ENCODE measurements at places on chromosomes 12 and 14.

DNA sequence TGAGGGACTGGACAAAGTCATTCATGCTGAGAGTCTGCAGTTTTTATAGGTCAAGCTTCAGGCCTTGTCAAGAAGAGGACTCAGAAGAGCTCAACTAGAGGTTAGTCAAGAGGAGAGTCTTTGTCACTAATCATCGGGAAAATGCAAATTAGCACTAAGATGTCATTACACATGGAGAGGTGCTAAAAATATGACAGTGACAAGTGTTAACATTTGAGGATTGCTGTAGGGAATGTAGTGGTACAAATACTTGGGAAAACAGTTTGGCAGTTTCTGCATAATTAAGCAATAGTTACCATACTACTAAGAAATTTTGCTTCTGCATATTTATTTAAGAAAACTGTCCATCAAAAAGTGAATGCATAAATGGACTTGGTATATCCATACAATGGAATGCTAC is 60.9 kb upstream of the CSRP2 start:
- DNase-seq, result no peak

DNA sequence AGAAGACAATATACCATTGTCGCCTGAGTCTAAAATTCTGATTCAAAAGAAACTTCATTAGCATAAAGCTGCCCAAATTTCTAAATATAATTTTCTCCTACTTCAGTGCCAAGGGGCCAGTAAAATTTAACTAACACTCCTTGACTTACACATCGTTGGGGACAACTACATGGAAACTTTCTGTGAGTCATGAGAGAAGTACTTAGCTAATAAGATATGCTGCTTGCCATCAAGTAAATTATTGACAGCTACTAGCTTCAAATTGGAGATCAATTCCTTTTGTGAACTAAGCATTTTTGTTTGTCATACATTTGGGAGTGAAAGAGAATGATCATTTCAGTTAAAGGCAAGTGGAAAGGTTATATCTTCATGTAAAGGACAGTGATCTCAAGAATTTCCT is 373.3 kb downstream of the MDGA2 start:
- no peak for DNase-seq

DNA sequence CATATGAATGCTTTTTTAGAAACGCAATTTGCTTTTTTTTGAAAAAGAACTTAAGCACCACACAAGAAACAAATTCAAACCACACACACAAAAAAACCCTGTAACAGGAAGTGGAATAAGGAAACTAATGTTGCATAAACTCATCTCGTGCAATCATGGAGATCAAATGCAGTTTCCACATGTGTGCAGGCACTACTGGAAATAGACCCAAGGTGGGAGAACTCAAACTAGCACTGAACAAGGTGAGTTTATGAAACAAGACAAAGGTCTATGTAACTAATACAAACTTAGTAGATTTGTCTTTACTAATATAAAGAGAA is 17.5 kb downstream of the NIN start:
- no peak for DNase-seq

GRCh38 chr14:70722418-70722817 is 80.7 kb downstream of the TTC9 start:
- no peak for DNase-seq

- no peak for DNase-seq
Observed at GRCh38 chr12:95877622-95878021, 18.9 kb downstream of the SNRPF start.

- no peak for DNase-seq
Observed at GRCh38 chr12:19005257-19005801, 124.2 kb upstream of the PLEKHA5 start.

GRCh38 chr14:28707814-28708213 is 58.8 kb upstream of the FOXG1 start:
- DNase-seq, result peak; percentile 21

DNA sequence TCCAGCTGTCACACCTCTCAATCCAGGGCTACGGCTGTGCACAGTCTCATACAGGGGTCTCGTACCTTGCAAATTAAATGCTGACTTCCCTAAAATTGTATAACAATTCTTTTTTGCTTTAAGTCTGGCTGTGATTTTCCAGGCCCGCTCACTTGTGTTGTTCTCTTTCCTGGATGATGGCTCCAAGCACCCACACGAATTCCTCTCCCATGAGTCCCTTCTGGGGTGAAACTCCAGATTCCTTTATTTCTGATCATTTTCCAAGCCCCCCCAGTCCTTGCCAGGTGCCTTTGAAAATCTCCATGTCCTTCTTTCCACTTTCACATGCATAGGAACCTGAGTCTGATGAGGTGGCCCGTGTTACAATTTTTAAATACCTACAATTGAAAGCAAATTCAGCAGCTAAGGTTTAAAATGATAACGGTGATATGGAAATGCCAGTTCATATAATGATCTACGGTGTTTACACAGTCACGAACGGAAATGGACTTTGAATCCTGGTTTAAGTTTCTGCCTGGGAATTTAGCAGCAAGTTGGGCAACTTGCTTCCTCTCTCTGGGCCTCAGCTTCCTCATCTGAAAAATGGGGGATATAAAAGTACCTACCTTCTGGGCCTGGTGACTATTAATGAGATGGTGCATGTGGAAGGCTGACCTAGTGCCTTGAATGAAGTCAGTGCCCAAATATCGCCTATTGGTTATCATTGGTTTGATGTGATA is 85.5 kb downstream of the STAB2 start:
- no peak for DNase-seq

- no peak for DNase-seq
Observed at GRCh38 chr12:101995684-101996083, 66.1 kb downstream of the WASHC3 start.

DNA sequence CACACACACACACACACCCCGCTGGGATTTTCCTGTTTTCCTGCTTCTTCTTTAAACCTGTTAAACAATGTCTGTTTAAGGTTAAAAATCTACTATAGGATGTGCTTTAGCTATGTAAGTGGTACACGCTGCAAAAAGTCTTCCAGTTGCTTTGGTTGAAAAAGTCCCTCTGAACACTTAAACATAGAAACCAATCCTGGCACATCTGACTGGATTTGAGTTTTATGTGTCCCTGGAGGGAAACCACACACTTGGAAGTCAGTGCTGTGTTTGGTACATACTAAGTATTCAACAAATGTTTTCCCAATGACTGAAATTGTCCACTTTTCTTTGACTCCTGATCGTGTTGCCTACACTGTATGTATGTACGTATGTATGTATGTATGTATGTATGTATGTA is 22.0 kb downstream of the CFL2 start:
- DNase-seq, result no peak

- DNase-seq, result no peak
Observed at GRCh38 chr14:75820761-75821160, 159.7 kb downstream of the TTLL5 start.

GRCh38 chr12:94435511-94435927 is 24.1 kb downstream of the CEP83 start:
- no peak for DNase-seq

DNA sequence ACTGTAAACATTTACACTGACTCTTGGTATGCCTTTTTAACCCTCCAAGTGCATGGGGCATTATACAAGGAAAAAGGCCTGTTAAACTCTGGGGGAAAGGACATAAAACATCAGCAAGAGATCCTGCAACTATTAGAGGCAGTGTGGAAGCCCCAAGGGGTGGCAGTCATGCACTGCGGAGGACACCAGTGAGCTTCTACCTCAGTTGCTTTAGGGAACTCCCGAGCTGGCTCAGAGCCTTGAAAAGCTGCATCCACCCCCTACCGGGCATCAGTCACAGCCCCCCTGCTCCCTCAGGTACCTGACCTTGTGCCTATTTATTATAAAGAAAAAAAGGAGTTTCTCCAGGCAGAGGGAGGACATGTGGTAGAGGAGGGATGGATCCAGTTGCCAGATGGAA is 695.6 kb upstream of the LMO3 start:
- DNase-seq, result no peak
